ENCODE measurements at places on chromosomes 4 and X.
A peak's percentile ranks its signal among the peaks of the same experiment; 100 is the strongest.

DNA sequence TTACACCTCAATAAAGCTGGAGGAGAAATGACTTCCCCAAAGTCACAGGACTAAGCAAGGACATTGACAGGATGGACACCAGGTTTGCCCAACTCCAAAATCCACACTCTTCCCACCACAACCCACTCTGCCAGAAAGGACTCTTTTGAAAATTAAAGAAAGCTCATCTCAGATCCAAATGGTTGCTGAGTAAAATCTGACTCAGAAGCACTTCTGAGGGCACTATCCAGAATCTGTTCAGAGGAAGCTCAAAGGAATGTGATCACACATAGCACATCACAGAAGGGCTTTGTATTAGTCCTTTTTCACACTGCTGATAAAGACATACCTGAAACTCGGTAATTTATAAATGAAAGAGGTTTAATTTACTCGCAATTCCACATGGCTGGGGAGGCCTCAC, 155.5 kb downstream of the RAB28 start:
- DNase-seq, result no peak

GRCh38 chr4:81494031-81494431, 22.3 kb upstream of the RASGEF1B start:
- DNase-seq, result no peak

DNA sequence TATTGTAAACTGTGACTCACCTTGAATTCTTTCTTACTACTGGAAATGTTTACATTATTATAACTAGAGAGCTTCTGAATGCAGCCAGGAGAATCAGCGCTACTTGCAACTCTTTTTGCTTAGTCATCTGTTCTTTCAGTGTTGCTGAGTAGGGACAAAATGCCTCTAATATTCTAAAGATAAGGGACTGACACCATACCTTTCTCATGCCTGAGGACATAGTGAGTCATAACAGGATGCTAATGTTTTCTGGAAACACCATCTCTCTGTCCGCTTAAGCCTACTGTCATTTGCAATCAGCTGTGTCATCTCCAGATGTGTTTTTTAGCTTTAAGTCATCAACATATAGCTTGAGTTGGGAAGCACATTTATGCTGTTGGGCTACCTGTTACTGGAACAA, 108.3 kb downstream of the QRFPR start:
- no peak for DNase-seq

GRCh38 chr4:86921608-86922252, 13.1 kb upstream of the AFF1 start:
- no peak for DNase-seq

- no peak for DNase-seq
These were observed 269.7 kb downstream of the HS3ST1 start for GRCh38 chr4:11158971-11159370.

DNA sequence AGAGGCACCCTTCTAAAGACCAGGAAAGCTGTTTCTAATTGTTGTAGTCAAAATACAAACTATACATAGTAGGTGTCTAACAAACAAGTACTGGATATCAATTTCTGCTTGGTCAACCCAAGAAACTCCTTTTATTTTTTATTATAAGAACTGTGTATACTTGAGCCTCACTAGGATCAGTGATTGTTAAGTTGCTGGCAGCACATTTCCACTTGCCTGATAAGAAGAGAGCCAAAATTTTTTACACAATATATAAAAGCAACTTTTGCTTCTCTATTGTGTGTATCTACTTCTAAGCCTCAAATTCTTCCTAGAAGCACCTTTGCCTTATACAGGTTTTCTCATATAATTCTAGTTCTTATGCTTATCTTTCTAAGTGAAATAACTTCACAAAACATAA, 703.0 kb upstream of the EPHA5 start:
- no peak for DNase-seq

- DNase-seq, result no peak
These were observed 601.4 kb upstream of the AADAT start for GRCh38 chr4:170691168-170691567.

DNA sequence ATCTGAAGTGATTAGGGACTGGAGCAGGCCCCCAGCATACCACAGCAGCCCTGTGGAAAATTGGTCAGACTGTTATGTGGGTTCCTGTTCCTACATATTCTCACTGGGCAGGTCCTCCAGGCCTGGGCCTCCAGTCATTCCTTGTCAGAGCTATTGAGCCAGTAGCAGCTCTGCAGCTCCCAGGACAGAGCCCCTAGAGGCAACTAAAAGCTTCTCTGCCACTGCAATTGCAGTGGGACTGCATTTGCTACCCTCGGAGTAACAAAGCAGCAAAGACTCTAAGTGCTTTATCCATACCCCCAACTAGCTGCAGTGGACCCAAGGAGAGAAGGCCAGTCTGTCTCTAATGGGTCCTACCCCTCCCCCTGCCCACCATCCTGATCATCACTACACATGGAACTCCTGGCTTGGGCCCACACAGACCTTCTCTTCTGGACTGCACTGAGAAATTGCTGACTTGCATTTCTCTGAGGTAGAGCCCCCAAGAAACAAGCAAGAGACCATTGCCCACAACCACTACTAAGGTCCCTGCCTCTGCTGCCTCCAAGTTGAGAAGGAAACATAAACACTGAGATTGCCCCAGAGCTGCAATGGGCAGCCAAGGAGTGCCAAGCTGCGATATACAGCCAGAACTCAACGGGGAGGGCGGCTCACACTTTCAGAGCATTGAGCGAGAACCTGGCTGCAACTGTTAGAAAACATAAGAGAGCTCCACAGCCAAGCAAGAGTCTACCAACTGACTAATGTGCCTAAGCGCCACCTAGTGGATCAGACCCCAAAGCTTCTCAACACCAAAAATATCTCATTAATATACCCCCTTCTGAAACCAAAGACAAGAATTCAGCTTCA, 738.7 kb upstream of the NDST4 start:
- DNase-seq, result no peak

DNA sequence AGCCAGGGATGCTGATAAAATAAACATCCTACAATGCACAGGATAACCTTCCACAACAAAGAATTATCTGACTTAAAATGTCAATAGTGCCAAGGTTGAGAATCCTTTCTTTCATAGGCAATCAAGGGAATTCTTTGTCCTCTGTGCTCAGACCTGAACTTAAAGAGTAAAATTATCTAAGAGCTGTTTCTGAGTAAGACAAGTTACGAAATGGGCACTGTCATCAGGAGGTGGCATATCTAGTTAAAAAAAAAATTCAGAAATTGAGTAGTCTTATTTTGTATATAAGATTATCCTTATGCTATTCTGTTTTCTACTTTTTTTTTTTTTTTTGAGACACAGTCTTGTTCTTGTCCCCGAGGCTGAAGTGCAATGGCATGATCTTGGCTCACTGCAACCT, 3.3 kb upstream of the RAB33B start:
- no peak for DNase-seq

GRCh38 chr4:101512416-101512815, 165.1 kb upstream of the PPP3CA start:
- no peak for DNase-seq

DNA sequence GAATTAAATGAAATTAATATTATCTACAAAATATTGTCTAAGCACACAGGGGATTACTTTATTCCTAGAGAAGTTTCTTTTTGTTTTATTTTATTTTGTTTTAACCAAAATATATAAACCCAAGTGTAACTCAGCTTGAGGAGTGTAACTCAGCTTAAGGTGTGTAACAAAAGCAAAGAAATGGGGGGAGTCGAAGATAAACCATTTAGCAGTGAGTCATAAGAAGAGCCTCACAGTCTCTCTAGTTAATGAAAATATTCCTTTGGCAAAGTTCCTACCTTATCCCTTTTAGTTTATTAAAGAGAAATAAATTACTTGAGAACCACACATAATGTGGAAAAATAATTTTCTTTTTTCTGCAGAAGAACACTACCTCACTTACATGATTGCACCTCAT, 261.8 kb downstream of the KCTD8 start:
- no peak for DNase-seq

- no peak for DNase-seq
These were observed 237.4 kb downstream of the CAMK2D start for GRCh38 chr4:113524096-113524495.

GRCh38 chr4:77342170-77342810, 185.3 kb downstream of the CCNG2 start:
- no peak for DNase-seq

GRCh38 chr4:74320559-74321118, 12.4 kb downstream of the EPGN start:
- peak; percentile 7 for DNase-seq

DNA sequence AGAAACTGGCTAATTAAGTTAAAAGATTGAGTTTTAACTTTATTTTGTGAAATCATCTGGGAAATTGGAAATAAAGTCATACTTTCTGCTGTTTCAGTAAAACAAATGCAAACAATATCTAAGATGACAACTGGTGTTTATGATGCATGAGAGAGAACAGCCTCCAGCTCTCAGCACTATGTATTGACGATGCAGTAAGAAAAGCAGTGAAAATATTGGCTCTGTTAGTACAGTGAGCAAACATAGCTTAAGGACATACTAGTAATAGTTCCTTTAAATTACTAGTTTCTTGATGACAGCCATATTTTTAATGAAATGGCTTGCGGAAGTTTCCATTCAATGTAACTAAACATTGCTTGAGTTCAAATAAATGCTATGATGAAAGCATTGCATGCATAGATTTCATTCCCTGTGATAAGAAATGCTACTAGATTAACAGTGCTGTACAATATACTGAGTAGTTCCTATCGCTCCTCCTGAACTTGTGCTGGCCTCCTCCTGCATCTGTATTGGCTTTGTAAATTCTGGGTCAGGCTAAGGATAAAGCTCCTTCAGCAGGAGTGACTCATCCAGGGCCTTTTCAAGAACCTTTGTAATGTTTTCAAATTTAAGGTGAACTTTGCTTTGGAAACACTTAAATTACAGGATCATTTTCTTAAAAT, 11.6 kb downstream of the ARHGAP24 start:
- no peak for DNase-seq

- DNase-seq, result no peak
These were observed 472.8 kb downstream of the TMA16 start for GRCh38 chr4:163967263-163967662.

GRCh38 chrX:69289793-69290123, 124.5 kb upstream of the PJA1 start:
- no peak for DNase-seq

- DNase-seq, result no peak
These were observed 31.7 kb downstream of the STOX2 start for GRCh38 chr4:183936574-183937345.

DNA sequence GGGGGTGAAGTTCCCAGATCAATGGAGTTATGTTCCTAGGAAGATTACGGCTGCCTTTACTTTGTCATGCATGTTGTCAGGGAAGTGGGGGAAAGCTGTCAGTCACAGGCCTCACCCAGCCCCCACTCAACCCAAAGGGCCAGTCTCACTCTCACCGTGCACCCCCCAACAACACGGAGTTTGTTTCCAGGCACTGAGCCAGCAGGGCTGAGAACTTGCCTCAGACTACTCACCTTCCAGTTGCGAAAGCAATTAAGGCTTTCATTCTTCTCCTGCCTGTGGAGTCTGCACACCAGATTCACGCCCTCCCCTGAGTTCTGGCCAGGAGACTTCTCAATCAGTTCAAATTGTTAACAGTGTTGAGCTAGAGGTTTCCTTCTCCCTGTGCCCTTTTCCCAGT, 114.3 kb downstream of the SH3BGRL start:
- DNase-seq, result no peak

DNA sequence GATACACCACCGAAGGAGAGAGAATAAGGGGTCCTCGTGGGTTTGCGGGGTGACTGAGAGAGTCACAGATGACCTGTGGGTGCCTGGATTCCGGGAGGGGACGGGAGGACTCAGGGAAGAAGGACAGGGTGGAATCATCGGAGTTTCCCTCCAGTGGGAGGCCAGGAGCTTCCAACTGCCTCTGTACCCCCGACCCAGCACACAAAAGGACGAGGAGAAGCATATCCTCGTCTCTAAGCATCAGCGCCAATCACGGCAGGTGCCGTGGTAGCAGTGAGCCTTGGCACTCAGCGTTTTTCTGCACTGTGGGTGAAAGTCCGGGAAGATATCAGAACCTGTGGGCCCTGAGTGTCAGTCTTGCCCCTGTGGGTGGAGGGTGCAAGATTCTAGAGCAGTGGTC, 62.0 kb downstream of the ASMT start:
- DNase-seq, result no peak

DNA sequence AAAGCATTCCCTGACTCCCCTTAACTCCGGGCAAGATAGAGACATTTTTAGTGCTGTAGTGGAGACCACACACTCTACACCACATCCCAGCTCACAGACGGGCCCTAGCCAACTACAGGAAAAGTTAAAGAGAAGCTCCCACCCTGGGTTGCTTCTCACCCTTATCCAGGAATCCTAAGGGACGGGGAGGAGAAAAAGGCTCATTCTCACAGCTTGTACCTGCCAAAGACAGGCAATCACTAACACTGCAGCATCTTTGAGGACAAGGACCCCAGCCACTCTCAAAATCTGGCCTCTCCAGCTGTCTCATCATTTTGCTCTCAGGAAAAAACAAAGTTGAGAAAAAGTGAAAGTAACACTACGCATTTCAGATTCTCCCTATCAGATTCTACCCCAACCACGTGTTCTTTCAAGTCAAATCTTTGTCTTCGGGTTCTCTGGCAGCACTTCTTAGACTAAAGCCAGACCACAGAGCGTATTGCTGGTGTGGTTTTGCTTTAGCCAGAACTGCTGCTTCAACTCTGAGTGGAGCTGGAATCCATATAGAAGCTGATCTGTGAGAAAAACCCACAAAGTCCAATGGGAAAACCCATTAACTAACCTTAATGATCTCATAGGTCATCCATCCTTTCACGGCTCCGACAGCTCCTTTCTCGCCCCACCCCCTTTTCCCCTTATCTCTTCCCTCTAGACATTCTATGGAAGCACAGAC, 605.9 kb upstream of the DIPK2B start:
- DNase-seq, result no peak

DNA sequence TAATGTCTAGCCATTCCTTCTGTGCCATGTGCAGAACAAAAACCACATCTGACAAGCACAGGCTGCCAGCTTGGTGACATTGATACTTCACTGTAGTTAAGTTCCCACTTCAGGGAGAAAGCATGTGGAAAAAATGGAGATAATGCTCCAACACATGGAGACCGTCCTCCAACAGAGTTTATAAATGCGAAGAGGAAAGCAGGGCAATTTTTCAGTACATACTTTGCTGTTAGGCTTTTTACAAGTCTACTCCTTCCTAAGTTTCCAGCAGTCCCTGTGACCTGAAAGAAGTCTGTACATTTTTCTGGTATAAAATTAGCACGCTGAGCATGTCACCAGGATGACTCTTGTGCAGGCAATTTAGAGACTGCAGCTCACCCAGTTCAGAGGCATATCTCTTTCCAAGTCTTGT, 766.9 kb upstream of the IGFBP7 start:
- DNase-seq, result no peak
